Activated naive CD4-positive, alpha-beta T cell treated with anti-CD3 and anti-CD28 coated beads for 36 hours (primary cell): ENCODE measurements at places on chromosomes 1 and 21.

DNA sequence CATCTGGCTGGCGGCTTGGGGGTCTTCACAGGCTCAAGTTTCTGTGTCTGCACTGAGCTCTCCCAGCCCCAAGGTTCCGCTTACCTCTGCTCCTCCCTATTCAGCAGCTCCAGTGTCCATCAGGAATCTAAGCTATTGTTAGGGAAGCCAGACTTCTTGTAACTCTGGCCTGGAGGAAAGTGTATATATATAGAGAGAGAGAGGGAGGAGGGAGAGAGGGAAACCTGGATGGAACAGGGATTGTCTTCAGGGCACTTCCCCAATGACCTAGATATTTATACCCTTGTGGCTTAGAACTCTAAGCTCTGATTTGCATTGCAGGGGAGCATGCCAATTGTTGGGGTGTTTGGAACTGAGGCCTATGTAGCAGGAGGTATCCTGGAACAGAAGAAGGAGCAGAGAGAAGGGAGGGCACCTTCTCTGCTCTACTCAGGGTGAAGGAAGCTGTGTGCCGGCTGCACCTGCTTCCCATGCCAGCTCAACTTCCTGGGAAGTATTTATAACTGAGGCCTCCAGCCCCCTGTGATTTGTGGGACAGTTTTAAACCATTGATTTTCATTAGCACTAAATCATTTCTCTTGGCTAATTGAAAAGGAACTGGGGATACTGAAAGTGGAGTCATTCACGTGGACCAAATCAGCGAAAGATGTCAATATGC is 70.9 kb downstream of the NAV1 start:
- no peak for DNase-seq

GRCh38 chr1:118077331-118078045 is 107.5 kb downstream of the SPAG17 start:
- DNase-seq = no peak

DNA sequence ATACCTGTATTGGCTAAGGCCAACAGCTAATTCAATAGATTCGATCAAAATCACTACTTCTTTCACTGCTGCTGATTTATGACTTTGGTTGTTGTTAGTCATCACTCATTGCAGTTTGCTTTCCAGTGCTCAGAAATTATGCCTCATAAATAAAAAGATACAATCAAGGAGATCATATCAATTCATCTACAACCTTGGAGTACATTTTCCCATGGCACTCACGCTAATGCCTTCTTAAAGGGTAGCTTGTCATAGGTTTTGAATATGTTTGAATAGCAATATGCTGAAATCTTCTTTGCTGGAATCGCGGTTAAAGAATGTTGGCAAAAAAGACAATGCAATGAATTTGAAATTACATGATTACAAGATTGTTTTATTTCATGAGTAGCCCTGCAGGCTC is 89.9 kb downstream of the KCTD3 start:
- no peak for DNase-seq

DNA sequence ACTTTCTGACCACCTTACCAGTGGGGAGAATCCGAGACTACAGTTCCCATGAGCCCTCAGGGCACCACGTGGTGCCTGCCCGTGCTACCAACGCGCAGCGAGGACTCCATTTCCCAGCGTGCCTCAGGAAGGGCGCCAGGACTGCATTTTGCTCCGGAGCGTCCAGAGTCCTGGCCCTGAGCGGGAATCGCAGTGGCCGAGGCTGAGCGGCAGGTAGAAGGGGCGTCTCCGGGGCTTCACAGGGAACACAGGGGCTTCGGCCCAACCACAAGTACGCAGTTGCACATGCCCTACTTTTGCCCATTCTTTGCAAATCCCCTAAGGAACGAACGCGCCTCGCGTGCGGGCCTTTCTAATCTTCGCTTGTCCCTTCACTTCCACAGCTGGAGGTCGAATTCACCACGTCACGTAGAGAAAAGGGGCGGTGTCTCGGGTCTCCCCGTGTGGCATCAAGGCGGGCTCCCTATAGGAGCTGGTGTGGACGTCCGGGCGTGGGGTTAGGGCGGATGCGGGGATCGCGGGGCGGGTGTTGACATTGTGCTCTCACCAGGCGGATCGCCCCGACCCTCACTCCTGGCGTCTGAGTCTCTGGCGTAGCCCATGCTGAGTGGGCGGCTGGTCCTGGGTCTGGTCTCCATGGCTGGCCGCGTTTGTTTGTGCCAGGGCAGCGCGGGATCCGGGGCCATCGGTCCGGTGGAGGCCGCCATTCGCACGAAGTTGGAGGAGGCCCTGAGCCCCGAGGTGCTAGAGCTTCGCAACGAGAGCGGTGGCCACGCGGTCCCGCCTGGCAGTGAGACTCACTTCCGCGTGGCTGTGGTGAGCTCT is at the start of gene BOLA1:
Gene BOLA1, plus strand, starts transcription at position 109 of the 825 bp plus-strand sequence. Its CDS starts 492 bp downstream, at position 601.
- DNase-seq = peak; percentile 90

DNA sequence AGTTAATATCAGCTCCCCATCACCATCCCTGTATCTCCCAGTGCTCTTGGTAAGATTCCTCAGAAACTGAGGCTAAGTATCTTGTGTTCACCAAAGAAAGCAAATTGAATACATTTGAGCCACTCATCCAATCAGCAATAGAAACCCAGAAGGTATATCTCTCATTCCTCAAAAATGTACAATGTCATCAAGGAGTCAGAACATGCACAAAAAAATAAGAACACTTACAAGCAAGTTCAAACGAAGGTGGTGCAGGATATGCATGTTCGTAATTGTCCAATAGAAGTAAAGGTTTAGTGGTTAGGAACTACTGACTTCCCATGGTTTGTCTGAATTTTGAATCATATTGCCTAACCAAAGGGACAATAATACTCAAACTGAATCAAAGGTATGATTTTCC is 24.3 kb downstream of the RXRG start:
- DNase-seq = no peak

DNA sequence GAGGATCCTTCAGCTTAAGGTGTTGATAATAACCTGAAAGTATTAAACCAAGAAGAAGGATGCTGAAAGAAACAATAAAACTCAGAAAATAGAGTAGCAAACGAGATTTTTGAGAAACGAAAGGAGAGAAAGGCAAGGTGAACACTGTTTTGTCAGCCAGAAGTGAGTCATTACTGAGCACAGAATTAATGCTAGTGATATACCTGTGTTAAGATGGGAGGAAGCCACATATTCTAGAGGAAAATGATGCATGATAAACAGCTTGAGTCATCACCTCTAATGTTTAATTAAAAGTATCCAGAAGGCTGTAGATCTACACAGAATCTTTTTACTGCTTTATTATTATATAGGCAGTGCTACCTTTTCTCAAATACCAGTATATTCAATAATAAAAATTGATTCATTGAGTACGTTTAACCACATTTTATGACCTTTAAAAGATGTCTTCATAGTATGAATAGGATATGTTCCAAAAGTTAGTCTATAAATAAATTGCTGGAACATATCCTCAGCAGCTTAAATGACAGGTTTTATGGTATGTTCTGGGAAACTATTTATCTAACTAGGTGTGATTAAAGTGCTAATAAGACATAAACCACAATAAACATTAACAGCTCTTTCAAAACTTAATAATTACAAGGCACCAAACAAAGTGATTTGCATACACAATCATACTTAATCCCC is 10.3 kb downstream of the SH3GLB1 start:
- DNase-seq = no peak
